Uterus (tissue), 4 donors: ENCODE measurements at places on chromosomes 7 and 10. TPM values are rescaled to one million over a fixed set of nuclear protein-coding genes. Genes with fewer than 3 reads are reported as not detected.
A peak's percentile ranks its signal among the peaks of the same experiment; 100 is the strongest.

Gene GHRHR
- total RNA-seq, result not detected

Gene PON1
- total RNA-seq, result not detected

Gene CRYGN
- 0.73 TPM for total RNA-seq

Gene ANKRD22
- total RNA-seq, result not detected

Gene HMX2
- not detected for total RNA-seq

Gene FBXL15
- total RNA-seq, result 12.6 TPM

Gene TBX20
- not detected for total RNA-seq

DNA sequence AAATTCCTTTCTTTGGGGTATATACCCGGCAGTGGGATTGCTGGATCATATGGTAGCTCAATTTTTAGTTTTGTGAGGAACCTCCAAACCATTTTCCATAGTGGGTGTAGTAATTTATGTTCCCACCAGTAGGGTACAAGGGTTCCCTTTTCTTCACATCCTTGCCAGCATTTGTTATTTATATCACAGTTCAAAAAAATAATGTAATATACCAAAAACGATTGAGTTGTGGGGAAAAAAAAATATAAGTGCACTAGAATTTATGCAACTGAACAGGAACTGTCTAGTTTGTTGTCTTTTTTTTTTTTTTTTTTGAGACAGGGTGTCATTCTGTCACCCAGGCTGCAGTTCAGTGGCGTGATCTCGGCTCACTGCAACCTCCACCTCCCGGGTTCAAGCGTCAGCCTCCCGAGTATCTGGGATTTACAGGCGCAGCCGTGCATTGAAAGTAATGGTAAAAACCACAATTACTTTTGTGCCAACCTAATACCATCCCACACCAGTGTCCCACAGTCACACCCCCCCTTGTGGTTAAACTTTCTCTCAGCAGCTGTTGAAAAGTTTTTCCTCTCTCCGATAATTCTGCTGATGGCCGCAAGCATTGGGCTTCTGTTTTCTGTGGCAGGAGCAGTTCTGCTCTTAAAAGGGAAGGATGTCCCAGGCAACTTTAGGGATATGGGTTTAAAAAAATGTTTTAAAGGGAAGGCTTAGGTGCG, 6.8 kb upstream of the LAT2 start:
- H3K4me3 ChIP-seq, result no peak overlapping the region
- no peaks in the 10 kb centered on the region for H3K27me3 ChIP-seq
- H3K27ac ChIP-seq, result no peak overlapping the region

GRCh38 chr7:37440738-37441385, 7.8 kb downstream of the ELMO1 start:
- peak; percentile 19 for DNase-seq
- no peaks in the 10 kb centered on the region for H3K4me1 ChIP-seq
- H3K4me3 ChIP-seq, result no peak overlapping the region
- H3K27me3 ChIP-seq, result no peaks in the 10 kb centered on the region

DNA sequence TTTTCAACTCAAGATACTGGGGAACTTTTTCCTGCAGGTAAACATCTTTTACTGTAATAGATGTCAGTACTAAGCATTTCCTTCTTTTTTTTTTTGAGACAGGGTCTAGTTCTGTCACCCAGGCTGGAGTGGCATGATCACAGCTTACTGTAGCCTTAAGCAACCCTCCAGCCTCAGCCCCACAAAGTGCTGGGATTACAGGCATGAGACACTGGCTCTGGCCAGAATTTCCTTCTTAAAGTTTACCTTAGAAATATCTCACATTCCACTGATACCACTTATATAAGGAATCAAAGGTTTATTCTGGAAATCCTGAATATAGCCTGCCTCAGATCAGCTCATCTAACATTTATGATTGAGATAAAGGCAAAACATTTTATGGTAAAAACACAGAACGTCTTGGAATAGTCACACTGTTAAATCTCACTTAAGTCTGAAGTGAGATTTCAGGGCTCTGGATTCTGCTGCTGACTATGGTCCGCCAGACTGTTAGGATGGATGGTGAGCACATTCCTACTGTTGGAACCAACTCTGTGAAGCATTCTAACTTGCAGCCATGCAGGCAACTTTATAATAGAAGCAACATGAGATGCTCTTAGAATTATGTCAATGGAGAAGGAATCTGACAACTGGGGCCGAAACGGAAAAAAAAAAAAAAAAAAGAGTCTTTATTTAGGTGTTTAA, 151.9 kb downstream of the ZMYND11 start:
- no peaks in the 10 kb centered on the region for H3K36me3 ChIP-seq
- no peaks in the 10 kb centered on the region for H3K4me1 ChIP-seq
- H3K27ac ChIP-seq, result no peak overlapping the region
- no peak for DNase-seq
- H3K4me3 ChIP-seq, result no peak overlapping the region
- no peaks in the 10 kb centered on the region for H3K27me3 ChIP-seq

GRCh38 chr10:129057856-129058663, 409.0 kb upstream of the MGMT start:
- H3K36me3 ChIP-seq, result no peaks in the 10 kb centered on the region
- DNase-seq, result no peak
- H3K4me1 ChIP-seq, result no peaks in the 10 kb centered on the region
- no peak overlapping the region for H3K4me3 ChIP-seq

DNA sequence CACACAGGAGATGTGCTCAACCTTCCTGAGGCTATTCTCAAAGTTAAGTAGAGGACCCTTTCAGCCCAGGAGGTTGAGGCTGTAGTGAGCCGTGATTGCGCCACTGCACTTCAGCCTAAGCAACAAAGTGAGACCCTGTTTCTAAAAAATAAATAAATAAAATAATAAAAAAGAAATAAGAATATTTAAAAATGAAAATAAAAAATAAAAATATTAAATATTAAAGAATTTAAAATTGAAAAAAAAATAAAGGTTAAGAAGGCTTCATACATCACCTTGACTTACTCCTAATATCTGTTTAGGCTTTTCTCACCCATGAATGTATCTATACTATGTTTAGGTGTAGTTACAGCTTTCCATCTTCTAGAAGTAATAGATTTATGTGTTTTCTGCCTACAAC, 187.5 kb upstream of the AGK start:
- no peak for DNase-seq
- H3K4me3 ChIP-seq, result no peak overlapping the region
- H3K27me3 ChIP-seq, result no peaks in the 10 kb centered on the region
- H3K27ac ChIP-seq, result no peak overlapping the region
- no peaks in the 10 kb centered on the region for H3K36me3 ChIP-seq
- no peaks in the 10 kb centered on the region for H3K4me1 ChIP-seq

DNA sequence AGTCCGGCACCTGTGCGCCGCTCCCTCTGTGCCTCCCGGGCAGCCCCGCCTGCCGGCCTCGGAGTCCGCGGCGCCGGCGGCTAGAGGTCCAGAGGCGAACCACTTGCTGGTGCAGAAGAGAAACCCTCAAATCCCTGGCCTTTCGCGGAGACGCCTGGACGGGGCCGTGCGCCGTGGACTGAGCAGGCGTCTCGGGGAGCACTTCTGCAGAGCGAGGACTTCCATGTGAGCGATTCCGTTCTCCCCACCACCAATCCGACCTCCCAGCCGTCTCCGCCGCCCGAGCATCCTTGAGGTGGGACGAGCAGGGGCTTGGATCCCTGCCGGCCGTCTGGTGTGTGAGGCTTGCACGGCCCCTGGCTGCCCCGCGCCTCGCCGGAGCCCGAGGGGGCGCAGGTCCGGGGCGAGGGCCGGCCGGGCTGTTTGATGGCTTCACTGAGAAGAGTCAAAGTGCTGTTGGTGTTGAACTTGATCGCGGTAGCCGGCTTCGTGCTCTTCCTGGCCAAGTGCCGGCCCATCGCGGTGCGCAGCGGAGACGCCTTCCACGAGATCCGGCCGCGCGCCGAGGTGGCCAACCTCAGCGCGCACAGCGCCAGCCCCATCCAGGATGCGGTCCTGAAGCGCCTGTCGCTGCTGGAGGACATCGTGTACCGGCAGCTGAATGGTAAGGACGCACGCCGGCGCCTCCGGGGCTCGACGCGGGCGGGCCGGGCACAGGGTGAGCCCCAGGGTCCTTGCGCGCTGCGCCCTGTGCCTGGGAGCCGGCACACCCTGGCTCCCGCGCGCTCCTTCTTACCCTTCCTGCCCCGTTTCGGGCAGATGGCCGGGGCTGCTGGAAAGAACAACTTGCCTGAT, 660 bp downstream of the GALNT17 start:
- H3K4me3 ChIP-seq, result peak overlapping the region; percentile 47
- peaks cover 4% of the 10 kb centered on the region for H3K4me1 ChIP-seq
- DNase-seq, result peak; percentile 17

GRCh38 chr10:88318803-88319202, 264.3 kb downstream of the RNLS start:
- no peak overlapping the region for H3K27ac ChIP-seq
- H3K4me3 ChIP-seq, result no peak overlapping the region
- no peaks in the 10 kb centered on the region for H3K36me3 ChIP-seq
- DNase-seq, result no peak

GRCh38 chr7:130297628-130298543, 4.9 kb downstream of the CPA4 start:
- DNase-seq, result no peak
- no peaks in the 10 kb centered on the region for H3K36me3 ChIP-seq
- no peaks in the 10 kb centered on the region for H3K27me3 ChIP-seq
- H3K27ac ChIP-seq, result no peak overlapping the region
- no peaks in the 10 kb centered on the region for H3K4me1 ChIP-seq

- H3K4me3 ChIP-seq, result no peak overlapping the region
- H3K36me3 ChIP-seq, result no peaks in the 10 kb centered on the region
- H3K27ac ChIP-seq, result no peak overlapping the region
- H3K4me1 ChIP-seq, result no peaks in the 10 kb centered on the region
- H3K27me3 ChIP-seq, result no peaks in the 10 kb centered on the region
Measured at GRCh38 chr10:101902032-101902819, 58.6 kb upstream of the KCNIP2 start.

GRCh38 chr10:4345877-4346646, 479.9 kb upstream of the AKR1E2 start:
- no peaks in the 10 kb centered on the region for H3K4me1 ChIP-seq
- no peaks in the 10 kb centered on the region for H3K27me3 ChIP-seq
- H3K4me3 ChIP-seq, result no peak overlapping the region
- DNase-seq, result no peak

DNA sequence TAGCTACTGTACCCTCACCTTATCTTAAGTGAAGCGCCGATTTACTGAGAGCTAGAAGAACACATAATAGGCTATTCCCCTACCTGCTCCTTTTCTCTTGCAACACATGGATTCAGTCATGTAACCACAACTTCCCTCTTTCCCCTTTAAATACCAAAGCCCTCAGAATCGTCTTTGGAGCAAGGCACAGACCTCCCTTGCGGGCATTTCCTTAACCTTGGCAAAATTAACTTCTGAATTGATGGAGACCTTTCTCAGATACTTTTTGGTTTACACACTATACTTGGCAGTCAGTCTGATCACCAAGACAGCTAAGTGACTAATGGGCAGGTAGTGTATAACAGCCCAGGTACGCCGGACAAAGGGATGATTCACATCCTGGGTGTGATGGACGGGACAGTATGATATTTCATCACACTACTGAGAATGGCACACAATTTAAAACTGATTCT, 72.7 kb upstream of the SEC61G start:
- DNase-seq, result no peak
- no peaks in the 10 kb centered on the region for H3K4me1 ChIP-seq
- H3K36me3 ChIP-seq, result no peaks in the 10 kb centered on the region
- H3K27me3 ChIP-seq, result no peaks in the 10 kb centered on the region
- H3K27ac ChIP-seq, result no peak overlapping the region

- no peak overlapping the region for H3K27ac ChIP-seq
- no peaks in the 10 kb centered on the region for H3K36me3 ChIP-seq
- H3K4me3 ChIP-seq, result no peak overlapping the region
- DNase-seq, result no peak
- H3K4me1 ChIP-seq, result no peaks in the 10 kb centered on the region
Measured at GRCh38 chr7:140242057-140243031, 65.6 kb upstream of the KDM7A start.

DNA sequence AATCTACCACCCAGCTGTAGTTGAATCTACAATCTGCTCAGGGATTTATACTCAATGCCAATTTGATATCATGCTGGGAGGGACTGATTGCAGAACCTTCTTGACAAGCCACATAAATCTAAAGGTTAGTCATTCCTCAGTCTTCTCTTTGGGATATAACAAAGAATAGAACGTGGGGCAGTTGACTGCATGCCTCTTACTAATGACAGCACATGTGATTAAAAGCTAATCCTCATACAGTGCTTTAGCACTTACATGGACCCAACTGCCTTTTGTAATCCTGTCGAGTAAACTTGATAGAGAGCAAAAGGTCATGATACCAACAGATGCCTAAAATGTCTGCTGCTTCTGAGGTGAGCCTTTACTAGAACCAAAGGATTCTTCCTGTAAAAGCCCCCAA, 12.3 kb downstream of the KLHL7 start:
- H3K4me3 ChIP-seq, result no peak overlapping the region
- no peak for DNase-seq
- H3K36me3 ChIP-seq, result no peaks in the 10 kb centered on the region
- H3K27ac ChIP-seq, result no peak overlapping the region

- H3K4me3 ChIP-seq, result peak overlapping the region; percentile 21
- no peaks in the 10 kb centered on the region for H3K27me3 ChIP-seq
- no peak for DNase-seq
- H3K36me3 ChIP-seq, result no peaks in the 10 kb centered on the region
- no peaks in the 10 kb centered on the region for H3K4me1 ChIP-seq
Measured at GRCh38 chr7:28389504-28390395, 22.6 kb upstream of the CREB5 start.

DNA sequence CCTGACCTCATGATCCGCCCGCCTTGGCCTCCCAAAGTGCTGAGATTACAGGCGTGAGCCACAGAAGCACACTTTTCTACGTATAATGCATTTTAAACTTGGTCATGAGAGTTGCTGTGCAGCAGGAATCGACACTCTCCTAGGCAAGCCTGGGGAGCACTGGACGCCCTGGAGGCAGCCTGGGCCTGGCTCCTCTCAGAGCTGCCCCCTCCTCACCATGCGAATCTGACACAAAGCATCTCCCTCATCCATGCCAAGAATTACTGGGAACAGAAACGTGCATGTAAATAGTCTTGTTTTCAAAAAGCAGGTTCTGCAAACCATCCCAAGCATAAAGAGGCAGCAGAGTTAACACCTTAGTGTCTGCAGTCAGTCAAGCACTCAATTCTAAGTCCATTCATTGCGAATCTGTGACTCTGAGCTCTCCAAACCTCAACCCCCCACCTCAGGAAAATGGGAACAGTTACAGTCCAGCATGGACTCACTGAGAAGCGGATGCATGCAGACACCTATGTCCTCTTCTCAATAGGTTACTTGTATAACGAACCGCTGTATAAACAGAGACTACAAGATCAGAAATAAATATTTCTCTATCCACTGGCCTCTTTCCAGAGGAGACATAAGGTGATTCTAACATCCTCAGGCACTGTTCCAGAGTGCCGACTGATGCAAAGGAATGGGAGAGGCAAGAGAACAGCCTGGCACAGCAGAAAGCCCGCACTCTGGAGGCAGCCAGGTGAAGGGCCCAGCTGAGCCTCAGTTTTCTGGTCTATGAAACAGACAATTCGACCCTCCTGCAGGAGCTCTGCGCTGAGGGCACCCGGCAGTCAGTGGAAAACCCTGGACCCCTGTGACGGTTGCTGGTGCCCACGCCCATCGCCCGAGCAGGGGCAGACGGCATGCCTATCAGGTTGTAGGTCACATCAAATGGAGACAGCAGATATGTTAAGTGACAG, 68.9 kb downstream of the MAD1L1 start:
- H3K4me1 ChIP-seq, result no peaks in the 10 kb centered on the region
- no peaks in the 10 kb centered on the region for H3K36me3 ChIP-seq
- H3K4me3 ChIP-seq, result no peak overlapping the region
- H3K27ac ChIP-seq, result no peak overlapping the region
